ENCODE measurements at places on chromosomes 5 and 9.

- DNase-seq = no peak
Observed at GRCh38 chr5:100406640-100407039, 128.5 kb upstream of the FAM174A start.

GRCh38 chr5:372996-373709 lies 51.6 kb downstream of the AHRR start:
- no peak for DNase-seq

DNA sequence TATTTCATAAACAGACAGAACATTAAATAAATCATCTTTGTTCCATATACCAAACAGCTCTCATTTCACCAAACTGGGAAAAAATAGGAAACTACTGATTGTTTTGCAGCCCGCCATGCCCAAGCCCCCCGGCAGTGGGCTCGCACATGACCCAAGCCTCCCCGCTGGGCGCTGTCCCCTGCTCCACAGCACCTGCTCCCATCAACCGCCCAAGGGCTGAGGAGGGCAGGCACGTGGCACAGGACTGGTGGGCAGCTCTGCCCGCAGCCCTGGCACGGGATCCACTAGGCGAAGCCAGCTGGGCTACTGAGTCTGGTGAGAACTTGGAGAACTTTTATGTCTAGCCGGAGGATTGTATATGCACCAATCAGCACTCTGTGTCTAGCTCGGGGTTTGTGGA lies 554.8 kb upstream of the CCNG1 start:
- DNase-seq = no peak

GRCh38 chr9:7974335-7974960 lies 174.9 kb upstream of the DMAC1 start:
- DNase-seq = no peak

DNA sequence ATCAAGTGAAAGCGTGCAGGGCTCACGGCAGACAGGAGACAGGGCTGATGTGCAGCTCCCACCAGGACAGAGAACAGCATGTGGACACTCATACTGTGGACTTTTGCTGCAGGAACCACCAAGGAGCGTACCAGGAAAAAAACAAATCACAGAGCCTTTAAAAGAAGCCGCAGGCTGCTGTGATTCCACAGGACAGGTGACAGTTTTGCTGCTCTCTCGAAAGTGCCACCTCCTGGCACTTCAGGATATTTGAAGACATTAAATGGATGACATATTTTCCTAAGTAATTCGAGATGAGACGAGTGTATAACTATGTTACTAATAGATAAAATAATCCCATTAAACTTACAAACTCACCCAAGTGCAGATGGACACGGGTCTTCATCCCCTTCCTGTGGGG lies 29.3 kb downstream of the ZDHHC11 start:
- no peak for DNase-seq

DNA sequence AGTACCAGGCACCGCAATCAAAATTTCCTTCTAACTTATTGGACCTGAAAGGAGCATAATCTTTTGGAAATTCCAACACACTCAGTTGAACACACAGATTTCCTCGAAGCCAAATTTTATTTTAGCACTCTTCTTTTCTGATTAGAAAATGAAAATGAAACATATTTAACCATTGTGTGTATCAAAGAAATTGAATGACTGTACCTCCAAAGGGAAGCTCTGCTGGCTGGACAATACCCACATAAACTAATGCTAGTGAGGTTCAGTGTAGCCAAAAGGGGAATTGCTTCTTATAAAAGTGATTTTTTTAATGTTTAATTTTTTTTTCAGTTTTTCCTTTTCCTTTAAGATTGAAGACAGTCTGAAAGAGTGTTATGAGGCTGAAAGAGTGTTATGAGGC lies 239.6 kb upstream of the NREP start:
- no peak for DNase-seq

GRCh38 chr5:11483630-11484029 lies 420.6 kb downstream of the CTNND2 start:
- DNase-seq = no peak

DNA sequence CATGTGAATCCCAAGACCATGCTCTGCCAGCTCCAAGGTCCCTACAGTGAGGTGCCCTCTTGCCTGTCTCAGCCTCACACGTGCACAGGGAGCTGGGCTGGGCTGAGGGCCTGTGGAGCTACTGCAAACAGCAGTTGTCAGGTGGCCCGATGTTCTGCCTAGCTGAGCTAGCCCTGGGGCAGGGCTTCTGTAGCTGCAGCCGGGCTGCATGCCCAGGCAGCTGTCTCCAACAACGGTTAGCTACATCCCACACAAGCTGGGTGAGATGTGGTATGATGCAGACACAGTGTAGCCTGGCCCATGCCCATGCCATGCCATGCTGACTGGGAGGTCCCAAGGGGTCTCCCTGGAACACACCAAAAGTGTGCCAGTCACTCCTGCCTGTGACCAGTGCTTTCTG lies 62.0 kb downstream of the MACROH2A1 start:
- no peak for DNase-seq

DNA sequence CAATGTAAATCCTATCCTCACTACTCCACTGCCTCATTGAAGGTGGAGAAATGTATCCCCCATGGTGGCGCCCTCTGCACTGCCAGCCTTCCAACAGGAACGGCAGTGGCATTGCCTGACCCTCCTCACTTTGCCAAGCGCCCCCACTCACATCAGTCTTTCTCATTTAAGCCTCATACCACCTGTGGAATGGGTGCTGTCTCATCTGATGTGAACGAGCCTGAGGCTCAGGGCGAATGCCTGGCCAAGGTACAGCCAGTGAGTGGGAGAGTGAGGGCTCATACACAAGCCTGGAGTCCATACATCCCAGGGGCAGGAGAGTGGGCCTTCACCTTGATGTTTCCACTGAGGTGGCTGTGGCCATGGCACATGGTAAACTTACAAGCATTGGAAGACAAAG lies 10.3 kb downstream of the F2RL2 start:
- no peak for DNase-seq

GRCh38 chr9:76818271-76818670 lies 54.0 kb downstream of the PCA3 start:
- DNase-seq = no peak

- no peak for DNase-seq
Observed at GRCh38 chr5:12217039-12217438, 312.8 kb upstream of the CTNND2 start.

GRCh38 chr5:73867345-73868335 lies 241.6 kb downstream of the ARHGEF28 start:
- no peak for DNase-seq

DNA sequence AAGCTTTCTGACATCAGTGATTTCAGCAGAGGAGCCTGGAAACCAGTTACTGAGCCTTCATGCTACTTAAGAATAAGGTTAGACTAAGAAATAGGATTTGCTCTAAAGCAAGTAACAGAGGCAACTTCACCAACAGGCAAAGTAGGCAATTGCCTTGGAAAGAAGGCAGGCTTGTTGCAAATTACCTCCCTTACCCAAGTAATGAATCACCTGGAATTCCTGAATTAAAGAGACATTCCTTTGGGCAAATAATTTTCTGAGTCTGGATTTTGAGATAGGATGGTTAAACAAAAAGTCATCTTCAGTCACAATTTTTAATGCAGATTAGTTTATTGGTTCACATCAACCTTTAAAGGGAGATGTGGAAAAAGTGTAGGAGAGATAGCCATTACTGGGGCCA lies 92.8 kb downstream of the ITGA1 start:
- DNase-seq = no peak

GRCh38 chr9:84857211-84857610 lies 187.7 kb downstream of the NTRK2 start:
- no peak for DNase-seq

DNA sequence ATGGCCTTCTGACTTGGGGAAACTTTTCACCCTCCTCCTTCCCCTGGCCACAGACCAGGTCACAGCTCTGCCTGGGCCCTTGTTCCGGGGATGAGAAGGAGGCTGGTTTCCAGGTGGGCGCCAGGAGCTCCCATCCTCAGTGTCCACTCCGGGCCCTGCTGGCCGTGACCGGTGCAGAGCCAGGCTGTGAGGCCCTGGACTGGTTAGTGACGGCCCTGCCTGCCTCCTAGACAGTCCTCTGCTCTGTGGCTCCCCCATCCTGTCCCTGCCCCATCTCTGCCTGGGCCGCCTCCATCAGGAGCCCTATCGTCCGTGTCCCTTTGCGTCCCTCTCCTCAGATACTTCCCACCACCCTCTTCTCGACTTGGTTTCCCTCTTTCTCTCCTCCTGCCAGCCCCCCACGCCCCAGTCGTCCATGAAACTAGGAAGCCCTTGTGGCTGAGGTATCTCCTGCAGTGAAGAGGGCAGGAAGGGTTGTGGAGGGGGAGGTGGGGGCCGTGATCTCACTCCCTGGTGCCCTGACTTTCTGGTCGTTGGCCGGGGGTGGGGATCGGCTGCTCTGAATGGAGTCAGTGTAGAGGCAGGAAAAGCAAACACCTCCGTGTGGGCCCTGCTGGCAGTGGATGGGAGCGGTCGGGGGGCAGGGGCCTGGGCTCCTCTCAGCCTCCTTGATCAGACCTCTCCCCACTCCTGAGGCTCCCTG lies 15.4 kb upstream of the CERCAM start:
- DNase-seq = no peak

DNA sequence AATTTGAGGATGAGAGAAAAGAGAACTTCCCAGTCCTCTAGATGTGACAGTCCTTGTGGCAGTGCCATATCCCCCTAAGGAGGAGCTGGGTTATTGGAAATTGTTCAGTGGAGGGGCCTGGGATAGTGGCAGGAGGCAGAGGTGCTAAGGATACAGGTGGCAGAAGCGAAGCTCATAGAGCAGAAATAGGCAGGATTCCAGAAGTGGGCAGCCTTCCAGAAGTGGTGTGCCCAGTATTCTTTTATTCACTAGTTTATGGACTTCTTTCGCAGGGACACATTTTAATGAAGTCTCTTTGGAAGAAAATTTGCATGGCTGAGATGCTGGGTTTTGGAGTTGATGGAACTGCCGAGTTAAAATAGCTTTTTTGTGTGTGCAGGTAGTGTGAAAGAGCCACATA lies 6.8 kb downstream of the PIK3R1 start:
- DNase-seq = no peak

- no peak for DNase-seq
Observed at GRCh38 chr5:149419859-149420544, 40.9 kb upstream of the IL17B start.

GRCh38 chr9:4704129-4704528 lies 24.8 kb downstream of the CDC37L1 start:
- no peak for DNase-seq

- DNase-seq = no peak
Observed at GRCh38 chr5:130092991-130093390, 188.7 kb downstream of the CHSY3 start.

GRCh38 chr9:99000476-99001395 lies 57.0 kb downstream of the COL15A1 start:
- no peak for DNase-seq

- peak; percentile 52 for DNase-seq
Observed at GRCh38 chr5:73625944-73626811, at the start of gene ARHGEF28. Gene ARHGEF28, plus strand, starts transcription at chr5:73626196. Its CDS starts 58,656 bp downstream, at chr5:73684852.

- no peak for DNase-seq
Observed at GRCh38 chr5:63456279-63456678, 506.0 kb downstream of the HTR1A start.

DNA sequence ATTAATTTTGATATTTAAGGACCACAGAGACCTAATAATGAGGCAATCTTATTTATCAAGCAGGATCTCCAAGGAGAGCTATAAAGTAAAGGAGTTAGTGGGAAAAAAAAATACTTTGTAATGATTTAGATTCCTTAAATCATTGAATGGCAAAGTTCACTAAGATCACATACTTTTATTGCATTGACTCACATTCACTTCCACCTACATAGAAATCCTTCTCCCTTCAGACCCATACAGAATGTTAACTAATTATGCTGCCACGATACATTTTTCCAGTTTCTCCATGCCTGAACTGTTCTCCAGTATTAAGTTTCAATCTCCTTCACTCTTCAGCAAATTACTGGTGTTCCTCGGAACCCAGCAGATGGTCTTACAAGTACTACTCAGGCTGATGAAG lies 388.7 kb downstream of the EFNA5 start:
- DNase-seq = no peak

DNA sequence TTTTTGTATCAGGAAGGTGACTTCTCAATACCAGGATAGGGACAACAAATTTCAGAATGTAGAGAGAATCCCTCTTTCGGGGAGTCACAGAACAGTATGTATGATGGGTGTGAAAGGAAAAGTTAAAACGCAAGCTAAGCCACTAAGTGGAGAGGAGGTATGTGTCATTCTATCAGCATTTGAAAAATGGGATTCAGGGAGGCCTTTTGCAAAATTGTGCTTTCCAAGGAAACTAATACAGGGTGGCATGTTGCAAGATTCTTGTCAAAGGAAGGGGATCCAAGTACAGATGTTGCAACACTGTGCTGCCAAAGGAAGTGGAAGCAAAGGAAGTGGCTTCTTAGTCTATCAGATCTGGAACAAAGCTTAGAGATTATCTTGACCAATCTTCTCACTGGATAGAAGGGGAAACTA lies 12.6 kb upstream of the TNIP1 start:
- DNase-seq = no peak

- no peak for DNase-seq
Observed at GRCh38 chr9:116674210-116674980, 12.7 kb upstream of the TRIM32 start.

- DNase-seq = no peak
Observed at GRCh38 chr5:157295247-157295646, 29.3 kb downstream of the CYFIP2 start.

DNA sequence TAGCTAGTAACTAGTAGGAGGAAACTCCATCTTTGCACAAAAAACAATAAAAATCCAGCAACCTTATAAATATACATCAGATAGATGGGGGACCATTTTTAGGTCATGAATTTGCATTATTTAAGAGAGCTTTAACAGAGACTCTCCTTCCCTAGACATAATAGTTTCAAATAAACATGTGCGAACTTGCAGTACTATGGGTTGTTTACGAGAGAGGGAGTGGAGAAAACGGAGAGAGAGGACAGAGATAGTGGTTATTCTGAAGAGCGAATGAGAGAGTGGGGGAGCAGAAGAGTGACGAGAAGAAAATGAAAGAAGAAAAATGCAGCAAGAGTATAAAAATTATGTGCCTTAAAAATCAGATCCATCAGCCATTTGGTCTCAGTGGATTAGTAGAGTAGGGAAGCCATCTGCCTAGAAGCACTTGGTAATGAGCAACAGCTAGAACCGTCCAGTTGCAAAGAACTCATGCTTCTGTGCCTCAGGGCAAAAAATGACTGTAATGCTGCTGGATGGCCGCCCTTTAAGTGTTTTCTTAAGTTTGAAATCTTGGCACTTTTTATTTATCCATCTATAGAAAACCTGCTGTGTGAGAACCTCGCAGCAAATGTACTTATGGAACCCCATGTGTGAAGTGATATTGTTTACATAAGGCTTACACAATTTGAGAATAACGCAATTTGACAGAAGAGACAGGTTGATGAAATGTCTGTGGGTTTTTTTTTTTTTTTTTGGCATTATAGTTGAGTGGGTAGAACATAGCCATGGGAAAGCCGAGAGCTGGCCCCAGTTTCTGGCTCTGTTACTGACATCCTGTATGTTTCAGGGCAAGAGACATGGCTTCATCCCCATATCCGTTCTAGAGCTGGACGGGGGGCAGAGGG lies 95.6 kb upstream of the ZNF608 start:
- no peak for DNase-seq

DNA sequence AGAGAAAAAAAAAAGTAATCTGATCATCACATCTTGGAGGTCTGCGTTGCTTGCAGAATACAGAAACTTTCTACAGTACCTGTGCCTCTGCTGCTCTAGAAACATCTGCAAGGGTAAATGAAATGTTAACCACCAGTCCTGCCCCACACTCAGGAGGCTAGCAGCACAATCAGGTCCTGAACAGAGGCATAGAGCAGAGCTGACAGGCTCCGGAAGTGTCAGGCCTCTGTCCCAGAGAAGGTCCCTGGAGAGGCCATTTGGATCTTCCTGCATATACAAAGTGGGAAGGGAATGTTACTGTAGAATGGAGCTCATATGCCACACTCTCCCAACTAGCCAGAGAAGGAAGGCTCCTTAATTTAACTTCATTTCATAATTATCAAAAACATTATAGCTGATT lies 7.2 kb downstream of the NRG2 start:
- DNase-seq = no peak

All from HuH-7.5 (cell line).